ENCODE measurements at places on chromosomes 2 and 18.

- DNase-seq, result no peak
Measured at GRCh38 chr2:42819160-42819559, 26.8 kb upstream of the HAAO start.

DNA sequence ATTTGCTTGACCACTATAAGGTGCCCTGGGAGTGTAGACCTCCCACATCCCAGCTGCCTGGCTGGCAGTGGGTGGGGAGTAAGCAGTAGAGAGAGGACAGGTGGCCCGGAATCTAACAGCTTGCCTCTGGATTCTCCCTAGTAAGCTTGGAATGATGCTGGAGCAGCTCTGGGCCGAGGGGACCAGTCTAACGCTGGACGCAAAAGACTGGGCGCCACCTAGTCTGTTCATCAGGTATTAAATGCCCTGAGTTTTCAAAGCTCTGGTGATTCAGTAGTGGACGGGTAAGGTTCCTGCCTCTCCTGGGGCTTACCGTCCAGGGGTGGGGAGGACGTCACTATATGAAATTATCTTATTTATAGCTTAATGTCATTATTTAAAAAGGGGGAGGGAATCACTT lies 648 bp upstream of the LYPD6B start:
- DNase-seq, result no peak

GRCh38 chr2:231646476-231646875 lies 53.8 kb downstream of the TEX44 start:
- no peak for DNase-seq

DNA sequence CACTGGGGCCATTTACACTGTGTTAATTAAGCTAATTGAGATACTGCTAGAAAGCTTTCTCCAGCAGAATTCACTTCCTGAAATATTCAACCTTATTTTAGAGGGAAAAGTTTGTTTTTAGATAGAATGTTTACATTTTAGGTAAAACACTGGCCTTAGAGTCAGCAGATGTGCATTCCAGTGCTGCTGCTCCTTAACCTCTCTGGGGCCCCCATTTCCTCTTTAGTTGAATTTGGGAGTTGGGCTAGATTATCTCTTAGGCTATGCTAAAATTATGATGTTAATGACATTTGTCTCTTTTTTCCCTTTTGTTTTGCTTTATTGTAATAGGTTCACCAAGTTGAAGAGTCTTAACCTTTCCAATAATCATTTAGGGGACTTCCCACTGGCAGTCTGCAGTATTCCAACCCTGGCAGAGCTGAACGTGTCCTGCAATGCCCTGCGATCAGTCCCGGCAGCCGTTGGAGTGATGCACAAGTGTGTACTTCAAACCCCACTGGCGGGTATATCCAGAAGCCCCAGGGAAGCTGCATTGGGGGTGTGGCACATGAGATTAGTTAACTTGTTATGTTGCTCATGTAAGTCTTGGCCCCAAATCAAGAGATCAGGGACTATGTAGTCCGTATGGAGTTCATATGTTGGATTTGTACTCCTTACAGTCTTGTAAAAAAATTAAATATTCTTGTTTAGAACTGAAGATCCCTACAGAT lies 179.5 kb downstream of the PHLPP1 start:
- no peak for DNase-seq

- DNase-seq, result no peak
Measured at GRCh38 chr2:224659714-224660113, 56.5 kb downstream of the CCDC195 start.

DNA sequence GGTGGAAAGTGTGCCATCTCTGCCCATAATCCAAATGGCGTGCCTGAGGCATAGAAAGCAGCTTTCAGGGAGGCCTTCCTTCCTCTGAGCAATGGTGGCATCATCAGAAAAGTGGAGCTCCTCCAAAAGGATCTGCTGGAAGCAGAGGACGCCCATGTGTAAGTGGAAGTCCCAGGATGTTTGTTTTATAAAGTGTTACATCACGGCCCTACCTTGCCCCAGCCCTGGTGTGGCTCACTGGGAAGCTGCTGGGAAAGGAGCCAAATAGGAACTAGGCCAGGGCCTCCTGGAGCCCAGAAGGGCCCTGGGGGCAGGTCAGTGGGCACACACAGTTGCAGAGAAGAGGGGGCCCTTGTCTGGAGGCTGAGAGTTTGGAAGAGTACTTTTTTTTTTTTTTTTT lies 4.2 kb upstream of the ODC1 start:
- no peak for DNase-seq

- DNase-seq, result no peak
Measured at GRCh38 chr2:81235601-81236000, 931.0 kb upstream of the LRRTM1 start.

DNA sequence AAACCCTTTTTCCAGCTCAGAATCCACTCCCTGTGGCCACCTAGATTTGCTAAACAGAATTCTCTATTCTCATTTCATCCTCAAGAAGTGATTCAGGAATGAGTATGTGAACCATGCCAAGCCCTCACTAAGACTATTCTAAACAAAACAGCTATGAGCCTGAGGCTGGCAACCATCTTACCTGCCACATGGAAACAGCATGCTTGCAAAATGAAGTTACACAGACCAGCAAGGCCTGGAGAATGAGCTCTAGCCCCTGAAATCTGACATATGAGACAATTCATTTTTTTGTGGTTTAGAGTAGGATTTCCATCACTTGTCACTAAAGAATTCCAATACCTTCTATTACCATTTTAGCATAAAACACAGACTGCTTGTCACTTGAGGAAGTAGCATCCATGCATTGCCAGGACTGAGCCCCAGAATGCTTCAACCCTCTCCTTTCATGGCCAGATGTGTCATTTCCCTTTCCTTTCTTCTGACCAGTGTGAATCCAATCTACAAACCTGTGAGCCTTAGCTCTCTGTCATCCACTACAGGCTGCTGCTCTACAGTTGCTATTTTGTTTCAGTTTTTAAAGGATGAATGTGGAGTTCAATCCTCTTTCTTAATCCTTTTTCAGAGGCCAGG lies 744.3 kb upstream of the ACVR2A start:
- DNase-seq, result no peak
